Retina (tissue), 1 donor: ENCODE measurements at places on chromosomes 11 and 22.

DNA sequence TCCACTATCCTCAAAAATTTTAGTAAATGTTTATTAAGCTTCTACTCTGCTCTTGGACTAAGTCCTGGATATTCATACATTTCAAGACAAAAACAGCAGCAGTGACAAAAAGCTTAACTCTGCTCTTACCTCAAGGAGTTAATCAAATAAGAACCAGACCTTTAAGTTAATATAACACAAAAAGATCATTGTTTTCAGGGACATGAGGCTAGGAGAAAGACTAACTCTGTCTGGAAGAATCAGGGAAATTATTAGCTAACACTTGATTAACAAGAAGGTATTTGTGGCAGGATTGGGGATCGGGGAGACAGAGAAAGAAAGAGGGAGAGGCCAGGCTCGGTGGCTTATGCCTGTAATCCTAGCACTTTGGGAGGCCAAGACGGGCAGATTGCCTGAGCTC lies 74.4 kb downstream of the PPP2R1B start:
- DNase-seq = no peak

DNA sequence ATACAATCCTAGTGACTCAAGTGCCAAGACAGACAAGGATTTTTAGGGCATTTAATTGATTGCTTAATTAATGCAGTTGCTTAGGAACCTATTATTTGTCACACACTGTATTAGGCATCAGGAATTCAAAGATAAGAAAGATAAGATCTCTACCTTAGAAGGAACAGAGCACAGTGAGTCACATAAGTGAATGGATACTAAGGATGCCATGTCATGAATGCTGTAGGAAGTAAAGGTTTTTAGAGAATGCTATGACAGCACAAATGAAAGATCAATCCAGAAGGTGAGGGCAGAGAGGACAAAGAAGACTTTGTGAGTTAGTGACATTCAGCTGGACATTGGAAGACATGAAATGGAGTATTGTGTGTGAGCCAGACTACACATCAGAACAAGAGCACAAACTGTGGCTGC lies 147.9 kb upstream of the DDI1 start:
- DNase-seq = no peak

GRCh38 chr11:30801357-30801756 lies 215.2 kb upstream of the MPPED2 start:
- DNase-seq = no peak

GRCh38 chr11:8839957-8840945 lies 70.7 kb upstream of the AKIP1 start:
- peak; percentile 81 for DNase-seq

GRCh38 chr11:133957900-133958299 lies 1.1 kb upstream of the IGSF9B start:
- DNase-seq = no peak

DNA sequence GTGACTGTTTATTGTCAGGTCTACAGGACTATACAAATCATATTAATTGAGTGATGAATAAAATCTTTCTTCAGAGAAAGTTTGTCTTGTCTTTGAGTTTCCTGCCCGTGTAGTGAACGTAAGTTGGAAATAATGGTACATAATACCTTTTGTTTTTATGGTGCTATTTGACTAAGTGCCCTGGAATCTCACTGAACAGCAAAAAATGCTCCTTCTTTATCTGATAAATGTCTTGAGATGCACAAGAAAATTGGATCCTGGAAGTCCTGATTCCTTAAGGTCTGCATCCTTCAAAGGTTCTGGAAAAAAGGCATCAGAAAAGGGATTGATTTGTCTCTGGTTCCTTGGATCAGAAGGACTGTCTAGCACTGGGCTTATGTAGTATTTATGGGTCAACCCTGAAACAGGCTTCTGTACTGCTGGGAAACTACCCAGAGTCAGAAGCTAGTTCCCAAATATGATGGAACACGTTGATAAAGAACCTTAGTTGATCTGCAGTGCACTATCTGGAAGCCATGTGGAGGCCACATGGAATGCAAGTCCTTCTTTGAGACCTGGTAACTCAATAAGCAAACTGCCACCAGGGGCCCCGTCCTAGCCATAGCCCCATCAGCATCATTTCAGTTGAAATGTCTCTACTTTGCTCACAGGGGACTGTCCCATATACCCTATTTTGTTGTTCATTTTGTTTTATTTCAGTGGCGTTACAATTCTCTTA lies 100.6 kb upstream of the CD44 start:
- no peak for DNase-seq

- DNase-seq = no peak
These were observed 84.9 kb downstream of the ZNF280B start for GRCh38 chr22:22423681-22424080.

DNA sequence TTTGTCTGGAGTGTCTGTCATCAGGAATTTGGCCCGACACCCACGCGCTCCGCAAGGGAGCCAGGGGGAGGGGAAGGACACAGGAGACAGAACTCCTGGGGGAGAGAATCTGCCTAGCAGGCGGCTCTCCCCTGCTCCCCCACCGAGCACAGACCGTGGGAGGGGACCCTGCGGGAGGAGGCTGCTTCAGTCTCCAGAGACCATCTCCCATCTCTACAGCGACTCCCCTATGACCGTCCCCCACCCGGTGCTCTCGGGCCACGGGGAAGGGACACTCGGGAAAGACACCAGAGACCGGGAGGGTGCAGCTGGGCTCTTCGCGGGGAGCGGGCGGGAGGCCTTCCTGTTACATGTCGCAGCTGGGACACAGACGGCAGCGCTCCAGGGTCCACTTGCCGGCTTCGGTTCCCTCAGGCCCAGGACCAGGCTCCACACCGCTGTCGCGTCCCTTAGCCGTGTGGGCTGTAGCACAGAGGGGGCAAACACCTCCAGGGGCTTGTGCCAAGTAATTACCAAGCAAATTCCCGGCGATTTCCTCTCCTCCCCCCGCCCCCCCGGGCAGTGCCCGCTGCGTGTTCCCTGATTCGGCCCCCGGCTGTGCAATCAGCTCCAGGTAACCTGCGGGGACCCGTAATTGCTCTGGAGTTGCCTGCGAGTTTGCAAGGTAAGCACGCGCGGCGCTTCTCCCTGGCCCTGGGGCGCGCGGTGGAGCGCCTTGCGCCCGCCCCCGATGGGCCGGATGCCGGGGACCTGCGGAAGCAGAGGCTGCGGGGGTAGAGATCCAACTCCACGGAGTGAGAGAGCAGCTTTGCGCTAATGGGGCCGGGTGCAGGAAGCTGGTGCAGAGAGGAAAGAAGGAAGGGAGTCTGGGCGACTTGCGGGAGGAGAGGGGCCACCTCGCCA lies 155.1 kb upstream of the CADM1 start:
- peak; percentile 85 for DNase-seq

GRCh38 chr11:68384530-68385081 lies 72.2 kb downstream of the LRP5 start:
- no peak for DNase-seq

DNA sequence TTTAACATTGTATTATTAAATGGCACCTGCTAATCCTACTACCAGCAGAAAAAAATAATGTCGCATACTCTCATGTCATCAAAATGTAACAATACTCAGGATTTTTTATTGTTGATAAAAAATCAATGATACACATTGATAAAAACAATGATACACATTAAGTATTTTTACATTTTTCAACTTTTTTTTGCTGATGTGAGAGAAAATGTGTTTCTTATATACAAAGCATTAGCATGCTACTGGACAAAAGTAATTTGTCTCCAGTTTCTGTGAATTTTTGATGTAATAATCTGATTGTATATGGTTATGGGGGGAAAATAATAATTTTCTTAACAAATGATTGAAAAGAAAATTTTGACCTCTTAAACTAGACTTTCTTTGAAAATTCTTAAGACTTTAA lies 1256.6 kb upstream of the CNTN5 start:
- DNase-seq = no peak

GRCh38 chr22:17164392-17165024 lies 5.4 kb upstream of the HDHD5 start:
- no peak for DNase-seq

GRCh38 chr11:12808519-12808918 lies 134.3 kb downstream of the TEAD1 start:
- DNase-seq = no peak

DNA sequence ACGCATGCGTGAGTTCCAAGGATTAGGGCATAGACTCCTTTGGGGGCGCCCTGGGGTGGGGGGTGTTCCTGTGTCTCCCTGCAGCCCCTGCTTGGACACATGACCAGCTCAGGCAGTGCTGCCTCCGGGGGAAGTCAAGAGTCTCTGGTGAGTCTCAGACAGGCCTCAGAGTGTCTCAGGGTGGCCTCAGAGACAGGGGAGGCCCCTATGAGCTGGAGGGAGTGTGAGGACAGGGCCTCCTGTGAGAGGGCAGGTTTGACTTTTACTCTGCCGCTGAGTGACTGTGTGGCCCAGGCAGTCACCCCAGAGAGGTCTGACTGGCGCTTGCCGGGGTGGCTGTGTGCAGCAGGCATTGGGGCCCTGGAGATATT lies 41.2 kb upstream of the KCNQ1OT1 start:
- no peak for DNase-seq

GRCh38 chr11:57081356-57081755 lies 92.6 kb downstream of the OR5AK2 start:
- DNase-seq = no peak

DNA sequence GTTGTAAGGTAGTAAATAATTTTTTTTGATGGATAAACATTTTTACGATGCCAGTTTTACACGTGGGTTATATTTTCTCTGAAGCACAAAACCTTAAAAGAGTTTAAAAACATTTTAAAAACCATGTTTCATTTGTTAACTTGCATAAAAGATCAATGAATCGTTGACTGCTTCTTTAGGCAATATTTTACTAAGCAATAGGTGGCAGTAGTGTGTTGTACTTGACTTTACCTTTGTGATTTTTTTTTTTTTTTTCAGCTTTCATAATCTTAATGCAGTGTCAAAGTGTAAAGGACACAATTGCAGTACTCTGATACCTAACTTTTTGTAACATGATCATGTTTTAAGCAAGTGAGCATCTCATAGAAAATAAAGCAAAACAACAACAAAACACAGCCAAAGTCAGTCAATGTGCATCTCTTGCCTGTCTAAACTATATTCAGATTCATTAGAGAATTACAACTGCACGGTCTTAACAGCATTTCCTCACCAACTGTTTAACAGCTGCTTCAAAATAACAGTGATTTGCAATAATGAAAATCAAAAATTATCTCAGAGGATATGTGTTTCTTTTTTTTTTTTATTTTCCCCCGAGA lies 27.7 kb downstream of the DNAJC24 start:
- DNase-seq = peak; percentile 57

DNA sequence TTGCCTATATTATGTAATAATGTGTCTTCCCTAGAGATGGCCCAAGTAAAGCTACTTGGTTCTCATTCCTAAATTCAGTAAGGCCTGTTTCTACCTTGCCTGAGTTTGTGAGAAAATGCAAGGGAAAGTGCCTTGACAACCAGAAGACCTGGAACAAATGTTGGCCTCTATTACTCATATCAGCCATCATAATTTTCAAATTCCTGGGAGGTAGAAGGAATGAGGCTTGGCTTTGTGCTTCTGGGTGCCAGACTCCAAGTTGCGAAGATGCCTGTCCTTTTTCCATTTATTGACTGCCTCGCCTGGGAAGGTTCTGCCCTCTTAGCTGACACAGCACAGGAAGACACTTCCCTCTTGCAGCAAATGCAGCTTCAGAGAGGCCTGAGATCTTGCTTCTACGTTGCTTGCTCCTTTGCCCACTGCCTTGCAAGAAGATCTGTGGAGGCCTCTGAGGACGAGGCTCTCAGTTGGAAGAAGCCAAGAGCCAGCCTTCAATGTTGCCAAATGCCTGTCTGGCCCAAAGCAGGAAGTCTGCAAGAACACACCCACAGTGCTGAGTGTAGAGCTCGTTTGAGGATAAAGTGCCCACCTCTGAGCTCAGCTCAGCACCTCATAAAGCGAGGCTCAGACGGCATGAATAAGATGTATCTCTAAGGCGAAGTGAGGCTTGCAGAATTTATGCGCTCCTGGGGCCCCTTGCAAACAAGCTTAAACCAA lies 120.1 kb downstream of the GALNT18 start:
- no peak for DNase-seq

- DNase-seq = no peak
These were observed 4.4 kb upstream of the MUC5AC start for GRCh38 chr11:1153105-1153950.

GRCh38 chr11:31823644-31824331 lies 12.7 kb upstream of the PAX6 start:
- peak; percentile 62 for DNase-seq

GRCh38 chr22:39818094-39818493 lies 75.5 kb downstream of the ENTHD1 start:
- no peak for DNase-seq

DNA sequence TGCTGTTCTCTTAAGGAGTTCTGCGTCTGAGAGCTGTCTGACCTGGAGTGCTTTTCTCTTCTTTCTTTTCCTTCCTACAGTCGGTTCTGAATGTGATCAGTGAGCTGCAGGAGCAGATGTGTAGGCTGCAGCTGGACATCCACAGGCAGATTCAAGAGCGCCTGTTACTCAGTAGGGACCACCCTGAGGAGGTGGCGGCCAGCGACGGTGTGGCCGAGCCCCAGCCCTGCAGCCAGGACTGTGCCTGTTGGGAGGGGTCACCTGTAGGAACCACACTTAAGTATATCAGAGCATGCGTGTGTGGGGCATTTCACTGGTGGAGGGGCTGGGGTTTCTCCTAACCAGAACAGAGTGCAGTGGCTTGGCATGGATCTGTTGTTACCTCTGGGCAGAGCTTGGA lies 56.3 kb downstream of the CYB5R2 start:
- DNase-seq = no peak

DNA sequence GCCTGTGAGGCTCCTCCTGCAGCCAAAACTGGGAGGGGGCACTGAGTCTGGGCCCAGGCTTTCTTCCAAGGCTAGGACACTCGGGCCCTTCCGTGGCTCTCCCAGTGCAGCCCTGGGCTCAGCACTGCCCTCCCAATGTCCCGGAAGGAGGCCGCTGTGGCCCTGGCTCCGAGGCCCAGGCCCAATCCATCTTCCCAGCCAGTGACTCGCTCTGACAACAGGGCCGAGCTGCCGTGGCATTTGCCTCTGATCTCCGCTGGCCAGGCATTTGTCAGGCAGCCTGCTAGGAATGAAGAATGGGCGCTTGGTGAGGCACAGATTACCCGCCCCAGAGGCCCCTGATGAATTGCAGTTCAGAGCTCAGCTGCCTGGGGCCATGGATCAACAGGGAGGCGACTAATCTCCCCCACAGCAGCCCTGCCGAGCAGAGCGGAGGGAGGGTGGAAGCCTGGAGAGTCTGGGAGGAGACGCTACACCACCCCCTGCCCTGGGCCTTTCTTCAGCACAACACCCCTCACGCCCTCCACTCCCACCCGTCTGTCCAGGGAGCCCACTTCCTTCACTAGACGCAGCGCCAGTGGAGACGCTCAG lies 8.3 kb downstream of the FXYD2 start:
- peak; percentile 82 for DNase-seq

- no peak for DNase-seq
These were observed 392.2 kb downstream of the TBC1D22A start for GRCh38 chr22:47154621-47155081.

- DNase-seq = no peak
These were observed 8.5 kb downstream of the FHIP1B start for GRCh38 chr11:6225896-6226295.
